ENCODE measurements at places on chromosomes 5 and 9.

DNA sequence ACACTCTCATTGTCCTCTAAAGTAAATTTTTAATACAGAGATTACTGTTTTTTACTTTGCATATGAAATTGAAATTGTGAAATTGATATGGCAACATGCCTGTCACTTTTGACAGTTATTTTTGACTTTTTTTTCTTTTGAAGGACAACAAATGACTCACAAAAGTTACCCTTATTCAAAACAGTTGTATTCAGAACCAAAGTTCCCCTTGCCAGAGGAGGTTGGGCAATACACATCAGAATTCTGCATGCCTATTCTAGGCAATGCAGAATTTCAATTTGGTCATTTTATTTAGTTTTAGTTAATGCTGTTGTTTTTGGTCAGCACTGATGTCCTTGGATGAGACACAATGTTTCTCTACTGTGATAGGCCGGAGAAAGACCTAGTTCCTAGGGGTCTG lies 299.1 kb upstream of the PRR16 start:
- no peak for DNase-seq

- no peak for DNase-seq
Observed at GRCh38 chr9:92517046-92517445, 18.7 kb downstream of the ECM2 start.

DNA sequence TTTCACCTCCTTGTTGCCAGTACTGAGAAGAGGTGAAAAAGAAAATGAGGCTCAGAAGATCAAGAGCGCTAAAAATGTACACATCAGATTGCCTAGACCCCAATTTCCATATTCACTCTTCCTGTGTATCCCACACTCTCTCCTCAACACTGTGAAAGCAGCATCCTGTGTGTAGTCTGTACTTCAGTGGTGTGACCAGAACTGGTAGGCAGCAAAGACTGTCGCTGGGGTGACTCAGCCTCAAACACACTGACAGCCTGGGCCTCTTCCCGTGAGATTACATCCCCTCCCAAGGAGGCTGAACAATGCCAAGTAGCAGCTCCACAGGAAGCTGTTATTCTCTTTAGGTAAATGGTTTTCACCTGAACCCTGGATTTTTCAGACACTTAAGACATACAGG lies 135.5 kb downstream of the CCDC192 start:
- DNase-seq, result peak; percentile 72

DNA sequence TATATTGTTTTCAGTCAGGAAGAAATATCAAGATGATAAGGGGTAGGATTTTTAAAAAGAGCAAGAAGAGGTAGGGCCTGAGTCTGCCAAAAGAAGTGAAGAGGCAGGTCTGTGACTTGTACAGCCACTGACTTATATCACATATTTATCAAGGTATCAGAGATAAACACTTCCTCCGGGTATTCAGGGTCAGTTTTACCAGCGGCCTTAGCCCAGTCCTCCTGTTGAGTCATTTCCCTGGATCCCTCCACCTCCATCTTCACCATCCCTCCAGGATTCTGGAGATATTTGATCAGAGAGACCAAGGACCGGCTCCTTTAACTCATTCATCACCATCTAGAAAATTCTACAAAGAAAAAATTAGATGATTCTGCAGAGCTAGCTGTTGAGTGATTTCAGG lies 375.7 kb upstream of the TUSC1 start:
- DNase-seq, result no peak

GRCh38 chr5:108303086-108303485 lies 78.8 kb downstream of the FBXL17 start:
- no peak for DNase-seq

- no peak for DNase-seq
Observed at GRCh38 chr5:167029488-167029887, 1262.0 kb upstream of the WWC1 start.

GRCh38 chr5:81146031-81146430 lies 87.1 kb upstream of the CKMT2 start:
- no peak for DNase-seq

GRCh38 chr5:149488645-149489306 lies 62.5 kb downstream of the CSNK1A1 start:
- DNase-seq, result no peak

GRCh38 chr5:96037128-96037527 lies 75.5 kb upstream of the ELL2 start:
- no peak for DNase-seq

- DNase-seq, result no peak
Observed at GRCh38 chr5:178237431-178238312, 5.1 kb upstream of the PHYKPL start.

DNA sequence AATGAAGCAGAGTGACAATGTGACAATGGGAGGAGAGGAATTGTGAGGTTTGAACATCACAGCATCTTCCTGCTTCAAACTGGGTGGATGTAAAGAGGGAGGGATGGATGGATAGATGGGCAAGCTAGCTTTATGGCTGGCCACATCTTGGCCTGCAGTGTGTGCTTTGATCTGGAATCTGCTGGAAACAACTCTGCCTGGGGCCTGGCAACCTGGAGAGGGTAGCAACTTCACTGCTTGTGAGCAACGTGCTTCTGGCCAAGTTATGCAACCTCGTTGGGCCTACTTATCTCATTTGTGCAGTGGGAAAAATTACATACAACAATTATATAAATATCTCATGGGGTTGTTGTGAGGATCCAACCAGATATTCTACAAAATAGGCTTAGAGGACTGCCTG lies 5.3 kb downstream of the IL9 start:
- no peak for DNase-seq

- DNase-seq, result no peak
Observed at GRCh38 chr5:158198636-158199035, 339.7 kb upstream of the CLINT1 start.

- no peak for DNase-seq
Observed at GRCh38 chr5:160844177-160844576, 7.8 kb downstream of the ATP10B start.

- no peak for DNase-seq
Observed at GRCh38 chr5:146758938-146759337, 119.6 kb downstream of the PPP2R2B start.

DNA sequence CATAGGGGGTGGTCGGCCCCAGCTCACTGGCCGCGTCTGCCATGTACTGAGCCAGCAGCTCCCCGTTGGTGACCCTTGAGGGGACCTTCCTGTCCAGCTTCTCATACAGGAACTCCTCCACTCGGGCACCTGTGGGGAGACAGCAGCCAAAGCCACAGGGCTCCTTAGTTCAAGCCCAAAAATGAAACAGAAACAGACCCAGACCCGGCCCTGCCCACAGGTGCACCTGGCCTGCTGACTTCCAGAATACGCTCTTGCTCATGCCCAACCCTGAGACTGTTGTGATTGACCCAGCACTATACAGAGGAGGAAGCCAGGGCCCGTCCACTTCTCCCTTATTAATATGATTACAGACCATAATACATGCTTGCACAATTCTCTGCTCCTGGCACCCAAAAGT lies 7.0 kb downstream of the SH3GLB2 start:
- no peak for DNase-seq

Data from bone marrow (tissue), 2 donors.